Stimulated activated CD4-positive, alpha-beta T cell treated with anti-CD3 and anti-CD28 coated beads, TNF-alpha, amount 100 ng/mL, for 24 hours (primary cell): ENCODE measurements at places on chromosomes 6 and 20.

- DNase-seq, result no peak
These were observed 4.2 kb downstream of the PRRT1 start for GRCh38 chr6:32147401-32148132.

- DNase-seq, result no peak
These were observed 579.9 kb downstream of the EPM2A start for GRCh38 chr6:145155411-145155810.

DNA sequence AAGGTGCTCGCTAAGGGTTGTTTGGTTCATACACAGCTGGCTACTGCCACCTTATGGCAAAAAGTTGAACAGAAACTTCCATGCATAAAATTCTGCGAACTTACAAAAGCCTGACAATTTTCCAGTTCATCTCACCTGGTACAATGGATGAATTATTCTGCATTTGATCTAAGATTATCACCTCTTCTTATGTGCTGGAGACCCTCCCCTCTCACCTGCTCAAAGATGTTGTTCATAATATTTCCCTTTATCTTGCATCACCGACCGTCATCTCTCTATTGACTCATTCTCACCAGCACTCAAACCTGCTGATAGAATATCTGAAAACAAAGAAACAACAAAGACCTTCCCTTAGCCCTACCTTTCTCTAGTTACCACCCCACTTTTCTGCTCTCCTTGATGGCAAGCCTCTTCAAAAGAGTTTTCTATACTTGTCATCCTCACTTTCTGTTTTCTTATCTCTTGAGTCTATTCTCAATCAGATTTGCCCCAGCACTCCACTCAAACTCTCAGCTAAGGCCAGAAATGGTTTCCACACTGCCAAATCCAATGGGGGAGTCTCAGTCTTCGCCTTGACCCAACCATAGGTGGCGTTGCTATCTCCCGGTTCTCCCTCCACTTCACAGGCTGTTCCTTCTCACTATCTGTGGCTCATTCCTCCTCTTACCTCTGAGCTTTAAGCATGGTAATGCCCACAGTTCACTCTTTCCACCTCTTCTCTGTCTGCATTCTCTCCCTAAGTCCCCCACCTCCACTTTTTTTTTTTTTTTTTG is 25.8 kb downstream of the SNRNP48 start:
- DNase-seq, result no peak

- no peak for DNase-seq
These were observed 49.2 kb downstream of the GMDS start for GRCh38 chr6:2196079-2196679.

GRCh38 chr6:129617986-129618385 is 92.0 kb downstream of the ARHGAP18 start:
- DNase-seq, result no peak

- no peak for DNase-seq
These were observed 14.4 kb upstream of the HLA-DQA1 start for GRCh38 chr6:32622545-32623401.

GRCh38 chr20:8303651-8304050 is 171.6 kb downstream of the PLCB1 start:
- DNase-seq, result no peak

DNA sequence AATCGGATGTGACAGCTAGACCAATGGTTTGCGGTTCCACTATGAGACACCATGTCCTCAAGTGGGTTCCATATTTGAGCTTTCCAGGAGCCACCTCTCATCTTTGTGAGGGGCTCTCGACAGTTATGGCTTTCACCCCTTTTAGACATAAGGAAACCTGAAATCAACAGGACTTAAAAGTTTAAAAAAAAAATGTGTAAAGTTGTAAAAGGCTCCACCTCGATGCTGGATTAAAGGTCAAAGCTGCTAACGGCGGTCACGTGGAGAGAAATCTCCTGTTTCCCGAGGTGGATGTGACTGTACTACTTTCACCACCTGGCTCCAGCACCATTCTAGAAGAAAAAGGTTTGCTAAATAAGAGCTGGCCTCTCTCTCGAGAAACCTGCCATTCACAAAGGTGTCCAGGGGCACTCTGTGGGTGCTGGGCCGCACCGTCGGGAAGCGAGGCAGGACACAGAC is 542 bp downstream of the ATP5F1E start:
- no peak for DNase-seq

GRCh38 chr6:13710552-13711323 is 897 bp downstream of the RANBP9 start:
- DNase-seq, result no peak

GRCh38 chr6:82094166-82094806 is 153.3 kb downstream of the IBTK start:
- DNase-seq, result no peak

- DNase-seq, result no peak
These were observed 30.1 kb upstream of the SLC16A10 start for GRCh38 chr6:111057074-111057752.

- DNase-seq, result no peak
These were observed 344.6 kb upstream of the ARID1B start for GRCh38 chr6:156432543-156432942.

- DNase-seq, result peak; percentile 75
These were observed 106.2 kb downstream of the JPH2 start for GRCh38 chr20:44080646-44081267.

DNA sequence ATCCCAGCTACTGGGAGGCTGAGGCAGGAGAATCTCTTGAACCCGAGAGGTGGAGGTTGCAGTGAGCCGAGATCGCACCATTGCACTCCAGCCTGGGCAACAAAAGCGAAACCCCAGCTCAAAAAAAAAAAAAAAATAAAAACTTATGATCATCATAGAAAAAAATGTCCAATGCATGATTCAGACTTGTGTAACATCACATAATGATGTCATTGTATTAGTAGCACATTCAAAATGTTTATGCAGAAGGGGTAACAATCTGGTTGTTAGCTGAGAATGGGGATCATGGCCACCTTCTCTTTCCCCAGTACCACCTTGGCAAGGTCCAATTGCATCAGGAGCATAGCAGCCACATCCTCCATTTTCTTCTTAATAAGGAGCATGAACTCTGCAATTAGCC is 137.6 kb upstream of the MARCKS start:
- no peak for DNase-seq

DNA sequence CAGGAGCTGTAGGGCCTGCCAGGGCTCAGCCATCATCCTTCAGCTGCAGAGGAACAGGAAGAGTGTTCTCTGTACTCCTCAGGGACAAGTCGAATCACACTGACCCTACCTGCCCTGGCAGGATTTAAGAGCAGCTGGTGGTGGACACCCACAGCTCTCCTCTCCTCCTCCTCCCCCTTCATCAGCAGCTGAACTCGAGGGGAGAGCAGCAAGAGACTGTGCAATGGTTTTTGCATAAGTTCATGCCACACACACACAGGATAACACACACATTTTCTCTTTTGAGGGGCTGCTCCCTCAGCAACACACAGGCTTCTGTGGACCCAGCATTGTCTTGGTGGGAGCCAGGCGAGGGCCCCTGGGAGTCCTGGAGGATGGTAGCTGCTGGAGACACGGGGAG is at the start of gene CST11:
CST11 (minus strand) TSS at position 101 of the 400 bp plus-strand sequence; CDS start at position 36, 65 bp downstream.
- no peak for DNase-seq

GRCh38 chr20:32192698-32193097 is 14.8 kb downstream of the PLAGL2 start:
- no peak for DNase-seq

GRCh38 chr6:133241086-133241900 is at the start of gene EYA4:
Gene EYA4 (plus strand): TSS chr6:133241357. CDS start chr6:133274781, 33,424 bp downstream.
- no peak for DNase-seq

- no peak for DNase-seq
These were observed 67.4 kb upstream of the C20orf144 start for GRCh38 chr20:33594743-33595142.

GRCh38 chr6:9710574-9710973 is 704.3 kb downstream of the TFAP2A start:
- DNase-seq, result no peak

DNA sequence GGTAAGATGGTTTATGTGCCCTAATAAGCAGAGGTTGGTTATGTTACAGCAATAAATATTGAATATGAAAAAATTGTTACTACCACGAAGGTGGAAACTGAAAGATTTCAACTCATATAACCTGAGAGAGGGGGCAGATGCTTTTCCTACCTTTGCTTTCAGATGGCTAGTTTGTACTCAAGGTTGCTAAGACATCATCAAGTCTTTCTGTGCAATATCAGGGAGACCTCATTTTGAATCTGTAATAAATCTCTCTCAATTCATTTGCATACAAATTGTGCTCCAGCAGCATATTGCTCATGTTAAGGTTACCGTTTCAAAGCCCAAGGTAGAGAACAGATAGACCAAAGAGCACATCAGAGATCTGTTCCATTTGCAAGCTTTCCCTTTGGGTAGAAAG is 220.4 kb downstream of the KHDC1L start:
- no peak for DNase-seq

DNA sequence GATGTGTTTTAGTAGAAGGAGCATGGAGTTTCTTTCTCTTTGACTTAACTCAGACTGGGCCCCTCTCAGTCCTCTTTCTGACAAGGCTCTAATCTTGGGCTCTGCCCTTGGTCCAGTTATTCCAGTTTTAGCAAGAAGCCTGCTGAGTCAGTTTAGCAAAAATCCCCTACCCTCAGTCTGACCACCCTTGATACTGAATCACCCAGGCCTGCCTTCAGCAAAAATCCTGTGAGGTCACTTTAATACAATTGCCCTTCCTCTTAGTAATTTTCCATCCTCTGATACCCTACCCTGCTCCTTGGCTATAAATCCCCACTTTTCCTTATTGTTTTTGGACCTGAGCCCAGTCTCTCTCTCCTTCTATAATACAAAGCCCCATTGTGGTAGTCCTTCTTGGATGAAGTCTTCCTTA is 326.7 kb upstream of the NOX3 start:
- no peak for DNase-seq

- peak; percentile 100 for DNase-seq
These were observed at the start of gene GNL1 for GRCh38 chr6:30556066-30556905. Gene GNL1 (minus strand): TSS chr6:30556489. CDS start chr6:30556203, 286 bp downstream.

DNA sequence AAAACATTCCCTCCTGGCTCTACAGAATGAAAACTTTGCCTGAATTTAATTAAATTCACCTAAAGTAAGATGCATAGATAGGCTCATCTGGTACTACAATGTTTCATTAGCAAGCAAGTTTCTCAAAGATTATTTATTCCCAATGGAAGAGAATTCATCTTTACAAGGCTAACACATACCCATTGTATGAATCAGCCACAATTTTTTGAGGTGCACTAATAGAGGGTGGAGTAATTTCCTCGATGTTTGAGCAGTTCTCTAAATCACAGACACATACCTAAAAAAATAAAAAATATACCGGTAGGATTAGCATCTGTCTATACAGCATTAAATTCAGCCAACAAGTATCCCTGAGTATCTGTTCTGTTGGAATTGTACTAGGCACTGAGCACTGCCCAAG is 32.7 kb downstream of the ROS1 start:
- DNase-seq, result no peak
